CD4-positive, alpha-beta T cell treated with Interleukin-6 at 100 ng/mL for 8 hours (primary cell): ENCODE measurements at places on chromosomes 16 and 17.

DNA sequence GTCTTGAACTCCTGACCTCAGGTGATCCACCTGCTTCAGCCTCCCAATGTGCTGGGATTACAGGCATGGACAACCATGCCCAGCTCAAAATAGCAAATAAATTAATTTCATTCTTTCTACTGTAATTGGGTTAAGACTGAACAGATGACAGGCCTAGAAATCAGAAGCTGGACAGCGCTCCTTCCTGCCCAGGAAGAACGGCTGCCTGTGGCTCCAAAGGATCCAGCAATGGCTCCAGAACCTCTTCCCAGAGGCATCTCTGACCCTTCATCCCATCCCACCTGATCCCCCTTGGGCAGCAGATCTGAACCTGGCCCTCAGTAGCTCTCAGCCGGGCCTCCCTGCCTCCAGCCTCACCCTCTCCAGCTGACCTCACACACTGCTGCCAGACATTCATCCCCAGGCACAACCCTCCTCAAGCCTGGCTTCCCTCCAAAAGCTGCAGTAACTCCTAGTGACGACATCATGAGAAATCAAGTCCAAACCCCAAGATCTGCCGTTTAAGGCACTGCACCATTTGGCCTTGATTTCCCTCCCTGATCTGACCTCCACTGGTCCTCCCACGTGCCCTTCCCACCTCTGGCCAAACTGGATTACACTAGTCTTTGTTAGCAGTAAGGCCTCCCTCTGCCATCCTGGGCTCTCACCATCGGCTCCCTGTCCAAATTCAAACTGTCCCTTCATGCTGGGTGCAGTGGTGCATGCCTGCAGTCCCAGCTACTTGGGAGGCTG is 3.1 kb upstream of the MIF4GD start:
- DNase-seq = no peak

DNA sequence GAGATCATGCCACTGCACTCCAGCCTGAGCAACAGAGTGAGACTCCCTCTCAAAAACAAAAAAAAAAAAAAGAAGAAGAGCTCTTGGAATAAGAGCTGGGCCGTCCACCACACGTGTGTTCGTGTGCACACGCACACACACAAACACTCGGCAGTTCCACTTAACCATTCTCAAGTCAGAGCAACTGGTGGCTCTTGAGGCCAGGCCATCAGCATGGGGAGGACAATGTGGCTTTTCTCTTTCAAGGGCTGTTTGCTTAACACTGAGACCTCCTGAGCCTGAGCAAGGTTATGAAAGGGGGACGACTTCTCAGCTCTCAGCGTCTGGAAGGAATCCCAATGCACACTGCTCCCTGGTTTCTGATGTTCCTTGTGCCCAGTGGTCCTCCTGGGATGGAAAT is 444.9 kb downstream of the SOX9 start:
- DNase-seq = no peak

GRCh38 chr16:11618107-11618717 is 31.5 kb upstream of the LITAF start:
- DNase-seq = no peak

GRCh38 chr16:50509521-50510341 is 38.5 kb upstream of the NKD1 start:
- peak; percentile 20 for DNase-seq

GRCh38 chr16:89491238-89491869 is 993 bp upstream of the ANKRD11 start:
- no peak for DNase-seq

DNA sequence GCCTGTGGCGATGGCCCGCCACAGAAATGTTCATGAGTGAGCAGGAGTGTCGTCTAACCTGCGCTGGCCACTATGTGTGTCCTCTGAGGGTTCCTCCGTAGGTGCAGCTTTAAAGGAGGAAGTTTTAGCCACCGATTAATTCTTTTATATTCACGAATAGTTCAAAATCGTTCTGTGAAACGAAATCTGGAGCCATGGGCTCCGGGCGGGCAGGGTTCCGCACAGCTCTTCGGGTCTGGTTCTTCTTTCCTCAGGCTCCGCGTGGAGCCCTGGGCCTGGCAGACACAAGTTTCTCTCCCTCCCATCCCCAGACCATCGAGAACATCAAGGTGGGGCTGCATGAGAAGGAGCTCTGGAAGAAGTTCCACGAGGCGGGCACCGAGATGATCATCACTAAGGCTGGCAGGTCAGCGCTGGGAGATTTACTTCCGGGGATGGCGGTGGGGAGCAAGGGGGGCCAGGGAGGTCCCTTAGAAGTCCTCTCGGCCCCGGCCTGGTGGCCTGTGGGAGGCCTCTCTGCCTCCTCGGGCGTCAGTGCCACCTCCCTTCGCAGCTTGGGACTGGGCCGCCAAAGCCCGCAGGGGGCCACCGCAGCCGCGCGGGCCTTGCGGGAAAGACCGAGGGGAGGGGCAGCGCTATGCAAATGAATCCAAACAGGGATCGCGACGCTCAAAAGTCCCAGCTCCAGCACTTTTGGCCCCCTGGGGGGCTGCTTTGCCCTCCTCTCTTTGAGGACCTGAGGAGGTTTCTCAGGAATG is 5.2 kb downstream of the TBX4 start:
- no peak for DNase-seq

DNA sequence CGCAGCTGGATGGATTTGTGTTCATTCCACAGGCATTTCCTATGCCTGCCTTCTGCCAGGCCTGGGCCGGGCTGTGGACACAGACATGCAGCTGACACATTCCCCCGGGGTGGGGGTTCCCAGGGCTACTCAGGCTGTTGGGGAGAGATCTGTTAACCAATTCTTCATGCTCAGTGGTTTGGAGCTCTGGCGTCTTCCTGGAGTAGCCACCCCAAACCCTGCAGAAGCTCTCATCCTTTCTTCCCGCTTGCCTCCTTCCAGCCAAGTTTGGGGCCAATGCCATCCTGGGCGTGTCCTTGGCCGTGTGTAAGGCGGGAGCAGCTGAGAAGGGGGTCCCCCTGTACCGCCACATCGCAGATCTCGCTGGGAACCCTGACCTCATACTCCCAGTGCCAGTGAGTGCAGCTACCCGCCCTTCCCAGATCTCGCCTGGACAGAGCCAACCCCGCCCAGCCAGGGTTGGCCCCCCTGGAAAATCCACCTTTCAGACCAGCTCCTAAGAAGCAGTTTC is 2.6 kb downstream of the ENO3 start:
- no peak for DNase-seq

DNA sequence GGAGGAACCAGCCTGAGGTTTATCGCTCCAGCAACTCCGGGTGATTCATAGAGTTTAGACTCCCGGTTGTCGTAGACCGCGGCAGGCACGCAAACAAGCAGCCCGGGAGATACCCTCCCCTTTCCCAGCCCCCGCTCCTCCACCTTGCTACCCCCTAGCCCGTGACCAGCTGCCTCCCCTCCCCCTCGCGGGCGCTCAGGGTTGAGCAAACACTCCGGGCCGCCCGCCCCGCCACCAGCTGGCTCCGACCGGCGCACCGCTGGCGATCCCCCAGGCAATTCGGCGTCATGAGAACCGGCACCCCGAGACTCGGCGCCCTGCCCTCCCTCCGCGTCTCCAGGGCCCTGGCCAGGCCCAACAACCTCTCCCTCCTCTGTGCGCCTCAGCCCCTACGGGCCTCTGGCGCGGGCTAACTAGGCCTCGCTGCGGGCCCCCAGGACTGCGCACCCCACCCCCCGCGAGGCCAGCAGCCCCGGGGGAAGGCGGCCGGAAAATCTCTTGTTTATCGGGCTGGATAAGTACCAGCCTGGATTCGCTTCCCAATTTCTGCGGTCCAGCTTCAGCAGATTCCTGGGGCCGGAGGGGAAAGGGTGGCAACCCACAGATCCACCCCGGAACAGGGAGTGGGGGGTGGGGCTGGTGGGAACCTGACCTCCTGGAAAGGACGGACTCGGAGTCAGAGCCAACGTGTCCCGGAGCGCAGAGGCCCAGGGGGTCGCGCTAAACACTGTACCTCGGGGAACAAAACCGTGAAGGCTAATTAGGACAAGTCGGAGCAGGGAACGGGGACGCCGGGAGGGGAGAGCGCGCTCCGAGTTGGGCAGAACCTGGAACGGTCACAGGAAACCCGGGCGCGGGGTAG is 951 bp upstream of the GPRC5C start:
- no peak for DNase-seq

DNA sequence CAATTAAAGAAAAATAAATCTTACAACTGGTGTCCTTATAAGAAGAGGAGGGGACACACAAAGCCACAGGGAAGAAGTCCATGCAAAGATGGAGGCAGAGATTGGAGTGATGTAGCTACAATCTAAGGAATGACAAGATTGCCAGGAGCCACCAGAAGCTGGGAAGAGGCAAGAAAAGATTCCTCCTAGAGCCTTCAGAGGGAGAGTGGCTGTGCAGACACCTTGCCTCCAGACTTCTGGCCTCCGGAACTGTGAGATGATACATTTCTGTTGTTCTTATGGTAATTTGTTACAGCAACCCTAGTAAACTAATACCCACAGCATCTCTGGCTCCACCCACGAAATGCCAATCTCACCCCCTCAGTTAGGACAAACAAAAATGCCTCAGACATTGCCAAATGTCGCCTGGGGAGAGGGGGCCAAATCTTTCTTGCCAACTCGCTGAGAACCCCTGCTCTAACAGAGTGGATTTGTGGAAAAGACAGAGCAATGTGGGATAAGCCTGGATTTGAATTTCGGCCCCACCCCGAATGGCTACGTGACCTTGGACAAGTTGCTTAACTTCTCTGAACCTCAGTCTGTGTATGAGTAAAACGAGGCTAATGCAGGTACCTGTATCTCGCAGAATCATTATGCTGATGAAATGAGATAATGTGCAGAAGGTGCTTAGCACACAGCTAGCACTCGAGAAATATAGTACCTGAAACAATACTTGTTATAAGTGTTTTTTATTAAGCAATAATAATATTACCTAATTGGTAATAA is 37.1 kb upstream of the CSNK2A2 start:
- no peak for DNase-seq

DNA sequence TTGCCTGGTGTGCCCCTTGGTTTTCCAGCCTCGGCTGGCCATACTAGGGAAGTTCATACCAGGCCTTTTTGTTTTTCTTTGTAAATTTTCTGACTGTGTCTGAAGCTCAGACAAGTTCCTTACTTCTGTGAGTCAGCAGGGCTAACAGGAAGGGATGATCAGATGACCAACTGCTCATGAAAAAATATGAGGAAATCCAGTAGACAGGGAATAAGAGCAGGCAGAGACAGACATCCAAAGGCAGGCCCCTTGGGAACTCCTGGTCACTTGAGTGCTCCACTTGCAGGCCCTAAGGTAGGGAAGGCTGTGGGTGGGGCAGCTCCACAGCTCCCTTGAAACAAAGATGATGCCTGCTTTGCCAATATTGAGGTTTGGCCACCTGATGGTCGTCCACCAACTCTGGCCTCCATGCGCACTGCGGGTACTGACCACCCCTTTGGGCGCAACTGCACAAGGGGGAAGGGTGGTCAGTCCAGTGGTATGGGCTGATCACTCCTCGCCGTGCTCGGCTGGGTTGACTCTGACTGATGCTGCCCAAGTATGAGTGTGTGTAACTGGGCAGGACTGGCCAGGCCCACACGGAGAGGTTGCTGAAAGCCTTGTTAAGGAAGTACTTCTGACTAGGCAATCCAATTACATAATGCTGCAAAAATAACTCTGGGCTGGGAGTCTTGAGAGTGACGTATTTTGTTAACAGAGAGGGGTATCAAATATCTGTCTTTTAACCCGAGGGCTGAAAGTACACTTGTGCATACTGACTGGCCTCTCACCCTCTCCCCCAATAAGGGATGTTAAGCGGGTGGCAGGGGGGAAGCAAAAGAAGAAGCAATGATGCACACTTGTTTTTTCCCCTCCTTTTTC is 20.8 kb upstream of the ZFHX3 start:
- DNase-seq = no peak

- no peak for DNase-seq
Observed at GRCh38 chr16:4691666-4692412, 1.5 kb upstream of the NUDT16L1 start.

GRCh38 chr16:6160303-6160702 is 1062.7 kb upstream of the EEF2KMT start:
- no peak for DNase-seq

DNA sequence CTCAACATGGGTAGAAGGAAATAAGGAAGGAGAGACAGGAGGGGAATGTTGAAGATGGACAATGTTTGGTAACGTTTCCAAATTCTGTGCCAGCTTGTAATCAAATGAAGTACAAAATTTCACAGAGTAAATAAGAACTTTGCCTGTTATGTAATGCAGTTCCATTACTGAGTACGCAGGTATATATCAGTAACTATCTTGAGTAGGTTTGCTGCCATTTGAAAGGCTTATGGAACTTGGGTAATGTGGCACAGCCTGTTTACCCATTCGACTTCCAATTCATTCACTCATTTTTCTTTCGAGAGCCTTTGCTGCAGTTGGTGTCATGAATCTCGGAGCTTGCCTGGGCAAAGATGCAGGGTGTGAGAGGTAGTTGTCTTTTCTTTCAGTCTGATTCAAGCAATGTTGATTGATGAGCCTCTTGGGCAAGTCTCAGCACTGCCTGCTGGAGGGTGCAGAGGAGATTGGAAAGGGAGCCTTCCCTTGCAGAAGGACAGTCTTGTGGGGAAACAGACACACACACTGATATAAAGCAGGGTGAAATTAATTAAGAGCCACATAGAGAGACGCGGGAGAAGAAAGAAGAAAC is 53.4 kb downstream of the ZNF18 start:
- DNase-seq = no peak
